Lung (tissue), 17 donors: ENCODE measurements at places on chromosomes 2 and 18. TPM values are rescaled to one million over a fixed set of nuclear protein-coding genes. Genes with fewer than 3 reads are reported as not detected.

CYP26B1 gene
- 4.7 TPM for total RNA-seq

SP140 gene
- 6.7 TPM for total RNA-seq

- H3K27me3 ChIP-seq: no peaks in the 10 kb centered on the region
- H3K36me3 ChIP-seq: no peaks in the 10 kb centered on the region
- DNase-seq: no peak
- H3K27ac ChIP-seq: no peak overlapping the region
- H3K4me1 ChIP-seq: no peaks in the 10 kb centered on the region
These were observed 484.8 kb upstream of the NETO1 start for GRCh38 chr18:73352546-73352945.

DNA sequence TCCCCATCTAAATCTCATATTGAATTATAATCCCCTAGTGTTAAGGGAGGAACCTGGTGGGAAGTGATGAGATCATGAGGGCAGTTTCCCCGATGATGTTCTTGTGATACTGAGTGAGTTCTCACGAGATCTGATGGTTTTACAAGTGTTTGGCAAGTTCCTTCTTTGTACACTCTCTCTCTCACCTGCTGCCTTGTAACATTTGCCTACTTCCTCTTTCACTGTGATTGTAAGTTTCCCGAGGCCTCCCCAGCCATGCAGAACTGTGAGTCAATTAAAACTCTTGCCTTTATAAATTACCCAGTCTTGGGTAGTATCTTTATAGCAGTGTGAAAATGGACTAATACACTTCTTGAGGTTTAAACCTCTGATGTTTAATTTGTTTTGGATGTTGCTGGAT lies 177.5 kb downstream of the CD8B2 start:
- no peaks in the 10 kb centered on the region for H3K36me3 ChIP-seq
- H3K27me3 ChIP-seq: no peaks in the 10 kb centered on the region
- no peak overlapping the region for H3K27ac ChIP-seq

DNA sequence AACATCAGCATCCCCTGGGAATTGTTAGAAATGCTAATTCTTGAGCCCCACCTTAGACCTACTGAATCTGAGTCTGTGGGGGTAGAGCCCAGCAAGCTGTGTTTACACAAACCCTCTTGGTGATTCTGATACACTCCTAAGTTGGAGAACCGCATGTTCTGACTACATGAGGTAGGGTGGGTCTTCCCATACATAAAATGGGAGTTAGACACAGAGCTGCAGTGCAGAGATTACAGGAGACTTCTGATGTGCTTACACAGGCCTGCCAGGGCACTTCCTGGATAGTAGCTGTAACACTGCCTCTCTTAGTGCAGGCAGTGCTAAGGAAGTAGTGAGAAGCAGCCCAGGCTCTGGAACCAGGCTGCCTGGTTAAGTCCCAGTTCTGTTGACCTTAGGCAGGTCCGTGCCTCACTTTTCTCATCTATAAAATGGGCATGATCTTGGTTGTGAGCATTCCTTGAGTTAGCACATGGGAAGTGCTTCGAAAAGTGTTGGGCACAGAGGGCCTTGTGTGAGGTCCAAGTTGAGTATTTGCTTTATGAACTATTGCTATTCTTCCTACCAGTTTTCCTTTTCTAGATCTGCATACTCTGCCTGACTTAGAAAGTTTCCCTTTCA lies 67.3 kb downstream of the GLI2 start:
- no peak for DNase-seq
- H3K36me3 ChIP-seq: peaks cover 11% of the 10 kb centered on the region
- H3K27ac ChIP-seq: no peak overlapping the region
- no peak overlapping the region for H3K4me3 ChIP-seq
- H3K27me3 ChIP-seq: no peaks in the 10 kb centered on the region
- H3K4me1 ChIP-seq: peaks cover 4% of the 10 kb centered on the region

DNA sequence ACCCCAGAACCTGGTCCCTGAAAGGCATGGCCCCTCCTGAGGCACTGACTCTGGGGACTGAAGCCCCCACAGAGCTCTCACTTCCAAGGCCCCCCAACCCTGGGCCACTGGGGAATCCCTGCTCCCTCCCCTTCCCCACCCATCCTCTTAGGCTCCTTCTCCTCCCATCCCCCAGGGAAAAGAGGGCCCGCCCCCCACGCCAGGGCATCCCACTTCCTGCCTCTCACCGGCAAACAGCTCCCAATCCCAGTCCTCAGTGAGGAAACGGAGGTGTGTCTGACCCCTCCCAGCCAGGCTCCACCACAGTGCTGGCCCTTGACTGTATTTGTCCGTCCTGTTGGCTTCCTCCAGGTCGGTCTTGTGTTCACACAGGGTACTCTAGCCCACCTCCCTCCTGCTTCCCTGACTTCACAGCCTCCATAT lies 35.0 kb upstream of the PTMA start:
- peaks cover 11% of the 10 kb centered on the region for H3K4me1 ChIP-seq
- H3K36me3 ChIP-seq: no peaks in the 10 kb centered on the region
- H3K4me3 ChIP-seq: no peak overlapping the region
- no peaks in the 10 kb centered on the region for H3K27me3 ChIP-seq

DNA sequence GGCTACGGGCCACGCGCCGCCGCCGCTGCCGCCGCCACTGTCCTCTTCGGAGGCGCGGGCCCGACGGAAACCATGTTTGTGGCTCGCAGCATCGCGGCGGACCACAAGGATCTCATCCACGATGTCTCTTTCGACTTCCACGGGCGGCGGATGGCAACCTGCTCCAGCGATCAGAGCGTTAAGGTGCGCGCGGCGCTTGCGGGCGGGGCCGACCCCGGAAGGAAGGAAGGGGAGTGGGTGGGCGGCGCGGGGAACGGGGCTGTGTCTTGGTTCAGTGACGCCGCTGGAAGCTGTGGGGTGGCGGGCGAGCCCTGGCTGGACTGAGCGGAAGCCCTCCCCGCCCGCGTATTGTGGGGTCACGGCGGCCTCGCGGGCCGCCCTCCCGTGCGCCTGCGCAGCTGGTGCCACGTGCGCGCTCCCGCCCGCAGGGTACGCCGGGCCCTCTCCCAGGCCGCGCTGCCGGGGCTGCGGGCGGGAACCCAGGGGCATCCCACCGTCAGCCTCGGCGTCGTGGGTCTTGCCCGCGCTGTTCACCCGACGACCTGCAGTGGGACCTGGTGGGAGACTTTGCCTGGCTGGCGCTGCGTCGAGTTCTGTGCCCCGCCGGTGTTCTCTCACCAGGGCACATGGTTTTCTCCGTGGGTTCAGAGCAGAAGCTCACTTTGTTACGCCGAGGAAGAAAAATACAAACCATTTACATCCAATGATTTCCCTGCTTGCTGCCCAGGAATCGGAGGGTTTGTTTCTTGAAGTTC lies 416 bp downstream of the SEH1L start:
- H3K27me3 ChIP-seq: no peaks in the 10 kb centered on the region
- DNase-seq: peak; percentile 97
- peak overlapping the region; percentile 99 for H3K27ac ChIP-seq
- H3K4me3 ChIP-seq: peak overlapping the region; percentile 85
- H3K36me3 ChIP-seq: peaks cover 4% of the 10 kb centered on the region

- H3K4me1 ChIP-seq: peaks cover 13% of the 10 kb centered on the region
- H3K36me3 ChIP-seq: no peaks in the 10 kb centered on the region
- no peak for DNase-seq
These were observed 18.3 kb downstream of the ROCK2 start for GRCh38 chr2:11325961-11326676.

DNA sequence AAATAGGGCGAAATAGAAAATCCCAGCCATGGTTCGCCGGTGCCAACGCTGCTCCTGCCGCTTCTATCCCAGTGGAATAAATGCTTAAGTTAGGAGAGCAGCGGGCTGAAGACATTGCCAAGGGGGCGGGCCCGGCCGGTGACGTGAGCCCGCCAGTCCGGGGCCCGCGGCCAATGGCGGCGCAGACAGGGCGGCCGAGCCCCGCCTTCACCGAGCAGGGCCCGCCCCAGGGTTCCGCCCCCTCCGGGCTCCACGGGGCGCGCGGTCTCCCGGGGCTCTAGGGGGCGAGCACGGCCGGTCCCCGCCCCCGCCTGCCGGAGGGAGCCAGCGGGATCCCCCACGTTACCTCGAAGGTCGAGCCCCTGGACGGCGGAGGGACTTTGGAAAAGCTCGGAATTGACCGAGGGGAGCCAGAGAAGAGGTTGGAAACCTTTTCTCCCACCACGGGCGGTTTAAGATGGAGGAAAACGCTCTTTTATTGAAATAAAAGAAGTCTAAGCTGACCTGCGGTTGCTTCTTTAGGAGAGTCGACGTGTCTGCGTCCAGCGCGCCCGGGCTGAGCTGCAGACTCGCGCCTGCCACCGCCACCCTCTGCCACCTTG lies at the start of gene EPHA4:
Gene EPHA4 (minus strand): TSS at position 86 of the 602 bp plus-strand sequence. CDS start 56 bp downstream, at position 30.
- peak within 1 kb of the TSS; percentile 72 for H3K4me3 ChIP-seq
- peak within 1 kb of the TSS; percentile 80 for H3K27ac ChIP-seq
- no peaks in the 10 kb centered on the region for H3K36me3 ChIP-seq
- peaks cover 12% of the 10 kb centered on the region for H3K4me1 ChIP-seq
- peak; percentile 96 for DNase-seq

DNA sequence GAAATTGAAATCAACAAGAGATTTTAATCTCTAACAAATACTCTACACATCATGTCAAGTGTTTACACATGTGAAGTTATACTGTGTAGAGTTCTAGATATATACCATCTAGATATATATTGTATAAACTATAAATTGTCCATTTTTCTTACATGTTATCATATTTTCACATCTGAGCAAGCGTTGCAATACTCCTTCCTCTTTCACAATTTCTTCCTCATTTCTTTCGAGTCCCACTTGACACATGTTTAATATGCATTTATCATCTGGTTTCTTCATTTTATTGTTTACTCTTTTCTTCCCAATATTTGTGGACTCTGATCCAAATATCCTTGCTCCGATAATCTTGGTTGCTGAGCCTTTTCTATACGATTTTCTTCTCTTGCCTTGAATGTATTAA lies 50.2 kb downstream of the UNC80 start:
- no peak overlapping the region for H3K4me3 ChIP-seq
- no peaks in the 10 kb centered on the region for H3K4me1 ChIP-seq
- H3K36me3 ChIP-seq: no peaks in the 10 kb centered on the region
- no peak overlapping the region for H3K27ac ChIP-seq
